ENCODE measurements at places on chromosomes 6 and 20.

DNA sequence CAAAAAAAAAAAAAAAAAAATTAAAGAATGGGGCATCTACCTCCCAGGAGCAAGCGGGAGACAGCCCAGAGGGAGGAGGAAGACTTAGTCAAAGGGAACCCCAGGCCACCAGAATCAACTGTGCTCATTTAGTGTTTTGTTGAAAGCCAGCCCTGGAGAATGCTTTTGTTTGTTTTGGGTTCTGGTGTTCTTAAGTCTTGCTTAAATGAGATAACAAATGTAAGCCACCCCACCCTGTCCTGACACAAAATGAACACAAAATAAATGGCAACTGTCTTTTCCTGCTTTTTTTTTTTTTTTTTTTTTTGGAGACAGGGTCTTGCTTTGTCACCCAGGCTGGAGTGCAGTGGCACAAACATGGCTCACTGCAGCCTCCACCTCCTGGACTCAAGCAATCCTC is 165.0 kb upstream of the JARID2 start:
- no peak for DNase-seq

- DNase-seq = no peak
These were observed at the start of gene SDCBP2 for GRCh38 chr20:1328680-1329330. TSS of gene SDCBP2 (minus strand) at chr20:1329139. CDS start at chr20:1320416, 8,723 bp downstream.

GRCh38 chr6:21271428-21272155 is 322.0 kb upstream of the SOX4 start:
- no peak for DNase-seq

DNA sequence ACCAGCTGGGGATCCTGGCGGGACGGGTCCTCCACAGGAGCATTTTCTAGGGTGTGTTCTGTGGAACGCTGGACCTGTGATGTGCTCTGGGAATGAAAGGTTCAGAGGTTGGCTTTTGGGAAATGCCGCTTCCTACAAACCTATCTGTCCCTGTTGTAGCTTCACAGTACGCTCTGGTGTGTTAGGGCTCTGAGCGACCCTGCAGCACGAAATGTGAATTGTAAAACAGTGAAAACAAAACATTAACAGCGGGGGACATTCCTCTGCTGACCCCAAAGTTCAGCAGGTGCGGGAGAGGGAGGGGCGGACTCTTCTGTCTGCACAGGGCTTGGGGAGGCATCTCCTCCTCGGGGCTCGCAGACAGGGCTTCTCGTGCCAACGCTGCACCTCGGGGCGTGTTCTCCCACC is 155.9 kb downstream of the NRN1 start:
- DNase-seq = no peak

GRCh38 chr20:52895701-52896100 is 76.5 kb upstream of the TSHZ2 start:
- DNase-seq = no peak

DNA sequence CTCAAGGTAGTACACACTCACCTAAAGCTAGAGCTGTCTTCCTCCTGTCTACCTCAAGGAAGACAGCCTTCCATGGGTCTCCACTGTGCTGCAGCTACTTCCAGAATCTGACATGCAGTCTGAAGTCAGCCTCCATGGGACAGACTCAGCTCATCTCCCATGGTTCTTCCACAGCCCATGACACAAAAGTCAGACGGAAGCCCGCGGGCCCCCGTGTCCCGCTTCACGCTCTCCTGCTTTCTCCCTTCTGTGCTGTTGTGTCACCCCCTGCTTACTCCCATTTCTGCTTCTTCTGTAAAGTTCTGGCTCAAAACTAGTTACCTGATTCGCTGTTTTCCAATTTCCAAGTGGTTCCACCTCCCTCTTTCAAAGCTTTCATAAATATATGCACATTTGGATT is 184.5 kb downstream of the SYNE1 start:
- no peak for DNase-seq

- DNase-seq = no peak
These were observed 59.1 kb upstream of the C20orf144 start for GRCh38 chr20:33602826-33603590.

DNA sequence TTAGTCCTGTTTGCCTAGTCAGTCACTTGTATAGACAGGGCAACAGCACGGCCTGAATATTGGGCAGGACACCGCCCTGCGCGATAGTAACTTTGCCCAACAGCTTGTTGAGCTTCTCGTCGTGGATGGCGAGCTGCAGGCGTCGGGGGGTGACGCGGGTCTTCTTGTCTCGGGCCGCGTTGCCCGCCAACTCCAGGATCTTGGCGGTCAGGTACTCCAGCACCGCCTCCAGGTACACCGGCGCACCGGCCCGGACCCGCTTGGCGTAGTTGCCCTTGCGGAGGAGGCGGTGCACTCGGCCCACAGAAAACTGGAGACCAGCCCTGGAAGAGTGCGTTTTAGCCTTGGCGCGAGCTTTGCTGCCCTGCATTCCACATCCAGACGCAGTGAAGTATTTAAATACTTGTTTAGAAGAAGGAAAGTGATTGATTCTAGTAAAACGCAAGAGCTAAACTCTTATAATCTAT is 92.8 kb upstream of the BTN3A2 start:
- no peak for DNase-seq

GRCh38 chr6:155530219-155530834 is 74.7 kb upstream of the NOX3 start:
- no peak for DNase-seq

- DNase-seq = peak; percentile 35
These were observed 115.9 kb downstream of the OTOR start for GRCh38 chr20:16864069-16864468.

GRCh38 chr6:137226697-137227096 is 7.5 kb upstream of the IFNGR1 start:
- DNase-seq = no peak

GRCh38 chr6:40626886-40627285 is 39.7 kb upstream of the LRFN2 start:
- DNase-seq = no peak

DNA sequence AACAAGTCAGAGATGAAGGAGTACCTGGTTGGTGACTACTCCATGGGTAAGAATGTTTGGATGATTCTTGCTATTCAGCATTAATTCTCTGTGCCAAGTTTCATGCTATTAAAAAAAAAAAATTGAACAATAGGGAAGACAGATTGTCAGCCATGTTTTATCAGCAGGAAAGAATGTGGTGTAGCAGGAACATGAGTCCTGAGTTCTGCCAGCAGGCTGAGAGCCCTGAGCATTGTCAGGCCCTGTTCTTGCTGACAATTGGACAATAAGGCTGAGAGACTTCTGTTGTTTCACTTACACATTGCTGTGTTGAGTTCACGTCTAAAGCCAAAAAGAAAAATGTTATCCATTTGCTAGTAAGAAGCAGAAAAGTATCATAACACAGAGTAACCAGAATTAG is 70.4 kb upstream of the SMIM28 start:
- DNase-seq = no peak

- no peak for DNase-seq
These were observed 158.0 kb upstream of the SHLD1 start for GRCh38 chr20:5592165-5592564.

GRCh38 chr20:47295921-47296426 is 60.5 kb downstream of the ZMYND8 start:
- DNase-seq = no peak

DNA sequence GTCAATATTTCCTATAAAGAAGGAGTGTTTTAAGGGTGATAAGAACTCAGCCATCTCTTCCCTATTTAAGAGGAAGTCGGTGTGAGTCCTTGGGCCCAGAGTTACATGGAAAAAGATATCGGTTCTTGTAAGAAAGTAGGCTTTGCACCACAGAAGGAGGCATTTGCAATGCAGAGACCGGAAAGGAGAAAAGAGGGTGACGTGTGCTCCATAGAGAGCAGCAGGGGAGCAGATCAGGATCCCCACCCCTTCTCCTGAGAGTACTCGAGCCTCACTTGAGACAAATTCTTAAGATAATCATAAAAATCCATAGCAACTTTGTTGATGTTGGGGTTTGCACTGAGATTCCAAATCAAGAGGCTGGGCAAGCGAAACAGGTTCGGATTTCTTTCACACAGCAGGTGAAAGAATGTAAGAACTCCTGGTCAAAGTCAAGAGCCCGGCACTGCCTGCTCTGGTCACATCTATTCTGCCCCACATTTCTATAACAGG is 27.8 kb downstream of the FOXA2 start:
- DNase-seq = no peak

DNA sequence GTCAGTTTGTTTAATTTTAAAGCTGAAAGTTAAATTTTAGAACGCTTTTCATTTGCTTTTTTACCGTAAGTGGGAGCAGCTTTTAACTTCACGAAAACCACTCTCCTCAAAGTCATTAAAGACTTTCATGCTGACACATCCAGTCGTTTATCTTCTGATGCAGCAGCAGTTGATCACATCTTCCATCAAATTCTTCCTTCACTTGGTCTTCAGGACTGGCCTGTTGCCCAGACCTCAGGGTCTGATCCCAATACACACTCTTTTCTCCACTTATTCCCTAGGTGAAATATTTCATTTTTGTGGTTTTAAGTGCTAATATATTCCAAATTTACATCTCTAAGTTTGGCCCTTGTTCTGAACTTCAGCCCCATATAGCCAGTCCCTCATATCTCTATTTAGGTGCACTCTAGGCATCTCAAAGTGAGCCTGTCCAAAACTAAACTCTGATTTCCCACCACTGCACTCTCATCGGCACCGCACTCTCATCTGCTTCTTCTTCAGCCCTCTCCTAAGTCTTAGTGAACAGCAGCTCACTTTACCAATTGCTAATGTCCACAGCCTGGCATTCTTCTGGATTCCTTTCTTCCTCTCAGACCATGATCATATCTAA is 20.4 kb downstream of the AFDN start:
- DNase-seq = no peak

DNA sequence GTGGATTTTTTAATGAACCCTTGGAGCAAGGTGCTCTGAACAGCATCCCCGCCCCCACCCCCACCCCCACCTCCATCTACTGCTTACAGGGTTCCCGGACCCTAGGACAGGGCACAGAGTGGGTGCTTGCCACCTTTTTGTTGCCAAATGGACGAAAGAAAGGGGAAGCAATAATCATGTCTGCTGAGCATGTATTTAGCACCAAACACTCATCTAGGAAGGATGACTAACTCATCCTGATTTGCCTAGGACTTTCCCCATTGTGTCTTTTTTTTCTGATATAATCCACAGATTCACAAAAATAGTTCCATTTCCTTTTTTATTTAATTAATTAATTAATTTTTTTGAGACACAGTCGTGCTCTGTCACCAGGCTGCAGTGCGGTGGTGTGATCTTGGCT is 1.2 kb upstream of the PLTP start:
- no peak for DNase-seq

DNA sequence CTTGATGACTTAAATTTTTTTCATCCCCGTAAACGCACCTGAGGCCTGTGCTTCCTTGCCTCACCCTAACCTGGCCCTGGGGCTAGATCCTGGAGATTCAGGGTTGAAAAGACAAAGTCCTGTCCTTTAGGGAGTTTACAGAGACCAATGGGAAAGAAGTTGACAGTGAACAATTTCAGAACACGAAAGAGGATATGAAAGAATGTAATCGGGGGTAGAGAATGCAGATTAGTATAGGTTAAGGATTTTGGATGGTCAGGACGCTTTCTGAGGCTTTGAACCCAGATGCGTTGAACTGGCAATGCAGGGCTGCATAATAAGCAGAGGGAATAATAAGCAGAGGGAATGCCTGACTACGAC is 1.7 kb upstream of the FBXO5 start:
- no peak for DNase-seq

GRCh38 chr6:1988843-1989242 is 256.6 kb downstream of the GMDS start:
- DNase-seq = no peak

DNA sequence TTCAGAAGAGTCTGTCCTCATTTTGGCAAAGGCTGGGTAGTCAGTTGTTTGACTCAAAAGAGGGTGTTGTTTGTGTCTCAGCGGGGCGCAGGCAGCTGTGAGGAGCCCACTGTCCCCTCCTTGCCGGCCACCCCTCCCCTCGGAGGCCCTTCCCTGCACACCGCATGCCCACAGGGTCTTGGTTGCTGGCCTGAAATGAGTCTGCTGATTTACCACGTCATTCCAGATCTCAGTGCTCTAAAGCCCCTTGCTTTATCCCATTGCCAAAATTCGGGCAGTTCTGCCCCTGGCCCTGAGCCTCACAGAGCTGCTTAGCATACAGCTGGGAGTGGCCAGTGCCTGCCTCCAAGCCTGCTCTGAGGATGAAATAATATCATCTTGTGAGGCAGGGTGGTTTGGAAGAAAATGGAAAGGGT is 220.7 kb downstream of the UST start:
- DNase-seq = no peak

- DNase-seq = no peak
These were observed 108.6 kb downstream of the CHD6 start for GRCh38 chr20:41509316-41510200.

DNA sequence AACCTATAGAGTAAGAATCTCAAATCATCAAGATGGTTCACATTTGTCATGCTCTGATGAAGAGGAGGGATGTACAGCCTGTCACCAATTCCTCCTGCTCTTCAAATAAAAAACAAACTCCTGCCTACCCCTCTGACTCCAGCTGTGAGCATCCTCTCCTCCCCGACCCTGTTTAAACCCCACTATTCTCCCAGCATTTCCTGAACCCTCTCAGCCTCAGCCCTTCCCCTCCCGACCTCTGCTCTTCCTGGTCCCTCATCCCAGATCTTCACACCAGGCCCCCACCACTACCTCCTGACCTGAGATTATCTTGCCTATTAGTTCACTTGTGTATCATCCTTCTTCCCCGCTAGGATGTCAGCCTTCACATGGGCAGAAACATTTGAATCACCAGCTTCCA is 75.8 kb downstream of the ZMYND8 start:
- DNase-seq = no peak

- no peak for DNase-seq
These were observed 83.3 kb upstream of the AKIRIN2 start for GRCh38 chr6:87785229-87785862.

- DNase-seq = no peak
These were observed 161.1 kb downstream of the DLL1 start for GRCh38 chr6:170129691-170130171.

DNA sequence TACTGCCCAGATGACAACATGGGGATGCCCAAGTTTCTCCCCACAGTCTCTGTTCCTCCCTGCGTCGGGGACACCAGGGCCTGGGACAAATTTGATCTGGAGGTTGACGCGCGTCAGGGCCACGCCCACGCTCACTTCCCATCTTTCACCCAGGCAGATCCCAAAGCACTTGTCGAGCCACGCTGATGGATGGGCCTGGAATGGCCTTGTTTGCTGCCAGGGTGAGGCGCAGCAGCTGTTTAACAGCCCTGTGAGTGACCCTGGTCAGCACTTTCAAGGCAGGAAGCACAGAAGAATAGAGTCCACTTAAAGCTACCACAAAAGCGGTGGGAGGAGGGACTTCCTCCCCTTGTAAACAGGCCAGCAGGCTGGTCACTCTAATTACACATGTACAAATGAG is 324.7 kb upstream of the JARID2 start:
- peak; percentile 65 for DNase-seq

- no peak for DNase-seq
These were observed 406.0 kb downstream of the GRIK2 start for GRCh38 chr6:101799531-101799930.

DNA sequence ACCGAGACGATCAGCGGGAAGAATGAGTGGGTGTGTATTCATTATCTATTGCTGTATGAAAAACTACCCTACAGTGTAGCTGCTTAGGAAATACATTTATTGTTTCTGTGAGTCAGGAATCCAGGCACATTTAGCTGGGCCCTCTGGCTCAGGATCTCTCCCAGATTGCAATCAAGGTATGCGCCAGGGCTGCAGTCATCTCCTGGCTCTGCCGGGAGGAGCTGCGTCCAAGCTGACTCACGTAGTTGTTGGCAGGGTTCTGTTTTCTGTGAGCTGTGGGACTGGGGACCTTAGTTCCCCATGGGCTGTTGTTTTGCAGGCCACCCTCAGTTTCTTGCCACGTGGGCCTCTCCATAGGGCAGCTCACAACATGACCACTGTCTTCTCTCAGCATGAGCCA is 68.2 kb upstream of the FUCA2 start:
- DNase-seq = no peak

Measured in HL-60 (cell line).